ENCODE measurements at places on chromosomes 7 and 10.

DNA sequence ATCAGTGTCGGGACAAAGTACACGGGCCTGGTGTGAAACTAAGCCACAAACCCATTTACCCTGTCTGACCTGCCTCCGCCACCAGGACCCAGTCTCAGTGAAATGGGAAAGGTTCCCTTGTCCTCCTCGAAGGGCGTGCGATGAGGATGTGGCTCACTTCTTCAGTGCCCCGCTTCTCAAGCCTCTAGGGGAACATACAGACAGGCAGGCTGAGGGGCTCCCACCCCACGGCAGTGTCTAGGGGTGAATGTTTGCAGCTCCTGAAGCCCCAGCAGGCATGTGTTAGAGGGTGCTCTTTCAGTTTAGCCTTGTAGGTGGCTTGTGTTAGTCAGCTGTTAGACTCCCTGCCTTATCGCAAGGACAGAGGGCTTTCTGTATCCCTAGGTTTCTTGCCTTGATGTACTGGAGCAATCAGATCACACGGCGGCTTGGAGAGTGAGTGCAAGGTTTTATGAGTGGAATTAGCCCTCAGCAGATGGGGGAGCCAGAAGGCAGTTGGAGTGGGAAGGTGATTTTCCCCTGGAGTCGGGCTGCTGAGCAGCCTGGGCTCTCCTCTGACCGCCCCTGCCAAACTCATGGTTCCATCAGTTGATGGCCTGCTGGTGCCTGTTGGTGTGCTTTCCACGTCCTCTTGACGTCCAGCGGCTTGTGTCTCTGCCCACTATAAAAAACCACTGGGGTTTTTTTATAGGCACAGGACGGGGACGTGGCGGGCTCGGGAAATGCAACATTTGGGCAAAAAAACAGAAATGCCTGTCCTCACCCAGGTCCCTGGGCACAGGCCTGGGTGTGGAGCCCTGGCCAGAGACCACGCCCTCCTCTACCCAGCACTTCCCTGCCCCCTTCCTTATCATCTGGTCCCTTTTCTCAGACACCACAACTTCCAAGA is 759 bp downstream of the NUDT1 start:
- DNase-seq, result no peak

DNA sequence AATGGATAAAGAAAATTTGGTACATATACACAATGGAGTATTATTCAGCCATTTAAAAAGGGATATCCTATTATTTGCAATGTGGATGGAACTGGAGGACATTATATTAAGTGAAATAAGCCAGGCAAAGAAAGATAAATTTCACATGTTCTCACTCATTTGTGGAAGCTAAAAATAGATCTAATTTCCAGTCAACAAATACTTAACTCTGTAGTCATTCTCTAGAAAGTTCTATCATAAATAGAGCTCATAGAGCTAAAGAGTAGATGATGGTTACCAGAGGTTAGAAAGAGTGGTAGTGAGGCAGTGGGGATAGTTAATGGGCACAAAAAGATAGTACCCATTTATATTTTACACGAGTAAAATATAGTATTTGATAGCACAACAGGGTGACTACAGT is 104.2 kb upstream of the SLC13A1 start:
- no peak for DNase-seq

DNA sequence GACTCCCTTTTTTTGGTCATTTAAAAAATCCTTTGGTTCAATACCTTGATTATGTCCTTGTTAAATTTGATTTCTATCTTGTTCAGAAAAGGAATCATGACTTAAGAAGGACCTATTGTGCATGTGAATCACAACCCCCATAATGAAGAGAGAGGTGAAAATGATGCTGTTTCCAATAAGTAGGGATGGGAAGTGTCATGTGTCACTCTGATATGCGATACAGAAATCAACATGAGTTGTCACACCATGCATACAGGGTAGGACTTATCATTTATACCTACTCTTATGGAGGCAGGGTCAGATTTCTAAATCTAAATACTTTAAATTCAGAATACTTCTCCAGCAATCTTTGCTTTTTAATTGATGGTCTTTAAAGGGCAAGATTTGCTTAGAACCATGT is 19.4 kb upstream of the DLX6 start:
- DNase-seq, result no peak

DNA sequence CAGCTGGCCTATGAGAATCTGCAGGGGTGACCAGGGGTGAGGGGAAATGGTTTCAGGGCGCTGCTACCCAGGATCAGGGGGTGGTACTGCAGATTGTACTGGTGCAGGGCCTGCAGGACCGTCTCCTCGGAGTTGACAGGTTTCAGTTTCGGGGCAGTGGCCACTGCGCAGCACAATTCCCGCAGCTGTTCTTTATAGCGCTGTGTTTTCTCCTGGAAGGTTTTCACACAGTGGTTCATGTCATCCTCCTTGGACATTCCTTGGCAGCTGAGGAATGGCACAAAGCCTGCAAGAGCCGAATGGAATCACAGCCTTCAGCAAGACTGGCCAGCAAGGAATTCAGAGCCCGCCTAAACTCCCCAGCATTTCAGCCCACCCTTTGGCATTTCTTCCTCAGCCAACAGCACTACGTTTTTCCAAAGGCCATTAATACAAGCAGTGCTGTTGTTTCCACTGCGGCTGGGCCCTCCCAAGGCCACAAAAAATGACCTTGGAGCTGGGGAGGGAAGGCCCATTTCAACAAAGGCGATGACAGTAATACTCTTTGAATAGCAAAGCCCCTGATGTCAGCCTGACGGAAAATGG is 44.9 kb downstream of the PNLIPRP2 start:
- no peak for DNase-seq

DNA sequence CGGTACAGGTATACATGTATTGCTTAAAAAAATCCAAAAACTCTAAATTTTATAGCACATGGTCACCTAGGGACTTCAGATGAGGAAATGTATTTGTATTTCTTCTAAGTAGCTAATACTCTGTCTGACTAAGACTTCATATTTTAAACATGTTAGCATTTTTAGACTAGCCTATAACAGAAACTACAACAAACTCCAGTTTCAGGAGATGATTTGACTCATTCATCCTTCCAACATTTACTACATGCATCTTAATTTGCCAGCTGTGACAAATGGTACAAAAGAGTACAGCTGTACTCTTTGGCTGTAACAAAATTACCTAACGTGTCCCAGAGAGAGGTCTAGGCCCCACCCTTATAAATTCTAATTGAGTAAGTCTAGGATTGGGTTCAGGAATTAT is 22.2 kb downstream of the TMEM209 start:
- no peak for DNase-seq

- DNase-seq, result no peak
Measured at GRCh38 chr7:148849393-148850098, 34.5 kb downstream of the EZH2 start.

- no peak for DNase-seq
Measured at GRCh38 chr10:98262571-98262970, 5.4 kb downstream of the LOXL4 start.

GRCh38 chr10:126833542-126833941 is 71.7 kb upstream of the DOCK1 start:
- DNase-seq, result no peak

DNA sequence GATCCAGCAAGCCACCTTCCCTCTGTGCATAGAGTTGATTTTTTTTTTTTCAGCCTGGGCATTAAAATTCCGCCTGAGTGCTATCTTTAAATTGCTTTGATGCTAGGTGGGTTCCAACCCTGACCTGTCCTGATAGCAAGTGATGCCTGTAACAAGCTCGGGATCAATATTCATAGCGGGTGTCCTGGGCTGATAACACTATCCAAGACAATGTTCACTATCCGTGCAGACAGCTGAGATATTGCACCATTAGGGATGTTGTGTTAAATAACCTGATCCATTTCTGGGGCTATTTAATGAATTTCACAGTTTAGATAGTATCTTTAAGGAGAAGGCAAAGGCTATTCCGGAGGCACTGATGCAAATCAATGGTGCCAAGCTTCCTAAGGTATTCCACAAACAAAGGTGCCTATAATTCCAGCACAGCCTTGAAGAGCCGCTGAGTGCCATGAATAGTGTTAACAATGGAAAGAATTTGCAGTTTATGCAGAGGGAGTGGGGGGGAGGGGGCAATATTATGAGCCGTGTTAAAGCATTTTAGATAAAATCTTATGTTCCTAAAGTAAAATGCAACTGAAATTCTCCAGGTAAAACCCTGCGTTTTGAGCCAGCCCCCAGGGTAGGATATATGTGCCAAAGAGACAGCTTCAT is 4.2 kb upstream of the NKX1-2 start:
- DNase-seq, result no peak

DNA sequence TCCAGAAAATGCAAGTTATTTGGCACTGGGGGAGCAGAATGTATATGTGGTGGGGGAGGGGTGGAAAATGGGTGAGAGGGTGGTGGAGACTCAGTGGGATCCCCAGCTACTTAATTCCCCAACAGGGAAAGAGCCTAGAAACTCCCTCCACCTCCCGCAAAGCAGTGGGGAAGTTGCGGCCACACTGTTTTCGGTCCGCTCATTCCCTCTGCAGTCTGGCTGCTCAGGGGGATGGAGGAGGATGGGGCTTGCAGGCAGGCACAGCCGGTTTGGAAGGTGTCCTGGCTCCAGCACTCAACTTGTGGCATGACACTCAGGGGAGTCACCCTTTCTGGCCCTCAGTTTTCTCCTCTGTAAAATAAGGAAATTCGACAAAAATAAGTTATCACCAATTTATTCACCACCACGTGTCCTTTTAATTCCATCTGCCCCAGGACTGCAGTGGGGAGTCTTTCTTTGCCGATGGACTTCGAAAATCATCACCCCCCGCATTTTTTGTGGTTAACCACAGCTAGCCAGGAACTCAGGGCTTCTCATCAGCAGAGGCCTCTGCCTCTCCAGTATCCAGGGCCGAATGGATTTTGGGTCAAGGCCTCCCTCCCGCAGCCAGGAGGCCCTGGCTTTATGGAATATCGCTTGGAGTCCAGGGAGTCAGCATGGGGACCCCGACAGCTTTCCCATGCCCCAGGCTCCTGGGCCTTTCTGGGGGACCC is 1.6 kb upstream of the HTRA1 start:
- no peak for DNase-seq

DNA sequence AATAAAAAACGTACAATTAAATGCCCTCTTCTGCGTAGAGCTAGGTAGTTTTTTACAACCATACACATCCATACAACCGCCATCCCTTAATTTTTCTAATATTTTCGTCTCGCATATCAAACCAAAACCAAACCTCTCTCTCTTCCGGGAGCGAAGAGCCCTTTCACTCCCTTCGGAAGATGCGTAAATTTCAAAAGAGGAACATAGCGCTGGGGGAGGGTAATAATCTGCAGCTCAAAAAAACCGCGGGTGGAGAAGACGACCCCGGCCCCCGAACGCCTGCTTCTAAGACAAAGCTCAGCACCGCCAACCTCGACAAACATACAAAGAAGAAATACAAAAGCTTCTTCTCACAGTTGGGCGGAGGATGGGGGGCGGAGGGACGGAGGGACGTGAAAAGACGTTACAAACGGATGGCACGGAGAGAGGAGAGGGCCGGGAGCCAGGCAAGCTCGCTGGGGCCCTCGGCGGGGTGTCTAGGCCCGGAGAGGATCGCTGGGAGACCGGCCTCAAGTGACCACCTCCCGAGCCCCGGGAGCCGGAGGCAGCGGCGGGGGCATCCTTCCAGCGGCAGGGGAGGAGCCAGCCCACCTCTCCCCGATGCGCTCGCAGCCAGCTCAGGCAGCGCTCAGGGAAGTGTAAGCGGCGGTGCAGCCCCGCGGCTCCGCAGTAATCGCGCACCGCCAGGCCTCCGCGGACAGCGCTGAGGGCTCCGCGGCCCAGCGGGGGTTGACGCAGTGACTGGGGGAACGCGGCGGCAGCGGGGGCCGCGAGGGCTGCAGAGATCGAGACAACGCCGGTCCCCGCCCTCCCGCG is 851 bp downstream of the MKRN1 start:
- peak; percentile 28 for DNase-seq

- DNase-seq, result no peak
Measured at GRCh38 chr7:130641497-130641896, 27.1 kb downstream of the COPG2 start.

DNA sequence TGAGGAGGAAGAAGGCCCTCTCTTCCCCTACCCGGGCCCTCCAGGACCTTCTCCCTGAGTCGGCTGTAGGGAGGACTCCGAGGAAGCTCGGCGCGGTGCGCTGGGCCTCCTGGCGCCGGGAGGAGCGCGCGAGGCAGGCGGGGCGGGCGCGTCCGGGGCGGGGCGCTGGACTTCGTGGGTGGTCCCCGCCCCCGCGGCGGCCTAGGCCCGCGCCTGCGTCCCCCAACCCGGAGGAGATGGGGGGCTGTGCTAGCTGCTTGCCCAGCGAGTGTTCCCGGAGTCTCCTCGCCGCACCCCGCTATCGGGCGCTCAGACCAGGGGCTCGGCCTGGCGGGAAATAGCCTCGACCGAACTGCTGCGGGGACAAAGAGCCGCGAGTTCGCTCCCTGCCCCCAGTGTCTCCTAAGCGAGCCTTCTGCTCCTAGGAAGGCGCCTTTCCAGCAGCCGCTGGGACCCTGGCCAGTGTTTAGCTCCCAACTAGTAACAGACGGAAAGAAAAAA is 19.2 kb upstream of the SMO start:
- no peak for DNase-seq

- DNase-seq, result no peak
Measured at GRCh38 chr10:86600296-86600695, 54.1 kb upstream of the OPN4 start.

- no peak for DNase-seq
Measured at GRCh38 chr7:135789956-135790355, 41.3 kb upstream of the FAM180A start.

GRCh38 chr7:108037140-108037539 is 34.2 kb upstream of the LAMB1 start:
- DNase-seq, result no peak

DNA sequence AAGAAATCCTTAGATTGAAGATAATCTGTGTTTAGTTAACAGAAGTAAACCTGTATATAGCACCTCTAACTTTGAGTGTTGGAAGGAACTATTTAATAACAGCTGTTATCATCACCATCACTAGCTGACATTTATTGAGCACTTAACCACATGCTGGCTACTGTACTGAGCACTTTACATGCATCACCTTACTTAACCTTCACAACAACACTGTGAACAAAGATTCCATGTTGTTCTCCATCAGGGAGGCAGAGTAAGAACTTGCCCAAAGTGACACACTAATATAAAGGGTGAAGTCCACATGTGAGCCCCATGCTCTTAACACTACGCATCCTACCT is 182.2 kb downstream of the ST7 start:
- no peak for DNase-seq
